ENCODE measurements at places on chromosomes 16 and 17.

GRCh38 chr16:83769397-83770008 lies 38.3 kb upstream of the HSBP1 start:
- no peak for DNase-seq

DNA sequence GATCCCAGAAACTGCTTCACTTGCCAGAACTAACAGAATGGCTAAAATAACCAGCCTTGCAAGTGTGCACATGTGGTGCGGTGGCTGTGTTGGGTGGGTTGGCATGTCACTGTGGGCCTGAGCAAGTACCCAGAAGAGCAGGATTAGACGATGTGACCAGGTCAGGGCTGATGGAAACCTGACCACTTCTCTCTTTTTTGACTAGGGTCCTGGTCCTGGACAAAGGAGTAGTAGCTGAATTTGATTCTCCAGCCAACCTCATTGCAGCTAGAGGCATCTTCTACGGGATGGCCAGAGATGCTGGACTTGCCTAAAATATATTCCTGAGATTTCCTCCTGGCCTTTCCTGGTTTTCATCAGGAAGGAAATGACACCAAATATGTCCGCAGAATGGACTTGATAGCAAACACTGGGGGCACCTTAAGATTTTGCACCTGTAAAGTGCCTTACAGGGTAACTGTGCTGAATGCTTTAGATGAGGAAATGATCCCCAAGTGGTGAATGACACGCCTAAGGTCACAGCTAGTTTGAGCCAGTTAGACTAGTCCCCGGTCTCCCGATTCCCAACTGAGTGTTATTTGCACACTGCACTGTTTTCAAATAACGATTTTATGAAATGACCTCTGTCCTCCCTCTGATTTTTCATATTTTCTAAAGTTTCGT lies 16.7 kb downstream of the ANKRD40 start:
- DNase-seq, result no peak

DNA sequence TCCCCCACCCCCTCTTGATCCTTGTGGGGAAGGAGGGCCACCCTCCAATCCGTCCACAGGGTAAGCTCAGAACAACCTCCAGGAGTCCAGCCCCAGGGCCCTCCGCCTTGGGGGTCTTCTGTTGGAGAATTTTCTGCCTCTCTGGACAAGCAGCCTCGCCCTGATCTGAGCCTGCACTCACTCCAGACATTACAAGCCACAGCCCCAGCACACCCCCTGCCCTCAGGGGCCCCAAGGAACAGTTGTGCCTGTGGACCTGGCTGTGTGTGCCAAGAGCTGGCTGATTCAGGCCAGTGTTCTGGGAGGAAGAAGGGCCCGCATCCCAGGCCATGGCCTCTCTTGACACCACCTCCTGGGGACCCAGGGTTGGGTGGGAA lies 477 bp upstream of the ARHGAP27 start:
- DNase-seq, result no peak

DNA sequence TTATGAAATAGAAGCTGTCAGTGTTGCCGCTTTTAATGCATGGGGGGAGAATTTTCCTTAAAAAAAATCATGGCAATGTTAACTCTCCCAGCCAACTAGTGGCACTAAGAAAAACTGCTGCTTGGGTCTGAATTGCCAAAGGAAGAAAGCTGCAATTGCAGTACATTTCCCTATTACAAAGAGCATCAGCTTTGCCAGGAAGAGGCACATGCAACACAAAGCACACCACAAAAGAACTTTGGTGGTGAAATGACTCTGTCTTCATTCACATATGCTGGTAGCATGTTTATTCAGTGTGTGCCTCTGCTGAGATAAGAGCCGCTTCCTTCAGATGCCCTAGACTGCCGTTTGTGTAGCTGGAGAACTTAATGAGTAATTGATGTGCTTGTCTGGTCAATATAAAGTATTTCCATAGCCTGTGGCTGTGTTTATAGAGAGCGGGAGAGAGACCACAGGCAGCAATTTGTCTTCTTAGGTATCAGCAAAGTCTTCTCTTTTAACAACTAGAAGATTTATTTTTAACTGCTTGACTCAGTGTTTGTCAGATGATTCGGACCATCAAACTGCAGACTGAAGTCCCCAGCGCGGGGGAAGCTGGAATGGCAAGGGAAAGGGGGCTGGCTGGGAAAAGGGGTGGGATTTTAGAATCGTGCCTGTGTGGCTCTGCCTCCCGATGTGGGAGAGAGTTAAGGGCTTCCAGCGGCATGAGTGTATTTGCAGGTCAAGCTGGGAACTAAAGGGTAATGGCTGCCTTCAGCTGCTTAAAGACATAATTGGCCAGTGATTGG lies 115.1 kb downstream of the MRTFB start:
- no peak for DNase-seq

GRCh38 chr17:43905985-43906852 lies 1.1 kb downstream of the MPP2 start:
- DNase-seq, result peak; percentile 57

DNA sequence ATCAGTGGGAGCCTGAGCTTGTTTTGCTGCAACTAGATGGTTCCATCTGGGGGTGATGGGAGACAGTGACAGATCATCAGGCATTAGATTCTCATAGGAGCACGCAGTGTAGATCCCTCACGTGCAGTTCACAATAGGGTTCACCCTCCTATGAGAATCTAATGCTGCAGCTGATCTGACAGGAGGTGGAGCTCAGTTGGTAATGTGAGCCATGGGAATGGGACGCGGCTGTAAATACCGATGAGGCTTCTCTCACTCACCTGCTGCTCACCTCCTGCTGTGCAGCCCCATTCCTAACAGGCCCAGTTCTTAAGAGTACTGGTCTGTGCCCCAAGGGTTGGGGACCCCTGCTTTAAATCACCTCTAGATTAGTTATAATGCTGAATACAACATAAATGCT lies 137.5 kb upstream of the PLEKHM1 start:
- DNase-seq, result no peak

- DNase-seq, result no peak
Observed at GRCh38 chr17:45034599-45034998, 16.8 kb downstream of the DCAKD start.

Measured in T-cell (primary cell).